ENCODE measurements at places on chromosomes 4 and X.

GRCh38 chrX:109716431-109717028 is 16.5 kb downstream of the ACSL4 start:
- DNase-seq, result peak; percentile 31

- DNase-seq, result no peak
Observed at GRCh38 chrX:72097098-72097497, 34.6 kb downstream of the RTL5 start.

DNA sequence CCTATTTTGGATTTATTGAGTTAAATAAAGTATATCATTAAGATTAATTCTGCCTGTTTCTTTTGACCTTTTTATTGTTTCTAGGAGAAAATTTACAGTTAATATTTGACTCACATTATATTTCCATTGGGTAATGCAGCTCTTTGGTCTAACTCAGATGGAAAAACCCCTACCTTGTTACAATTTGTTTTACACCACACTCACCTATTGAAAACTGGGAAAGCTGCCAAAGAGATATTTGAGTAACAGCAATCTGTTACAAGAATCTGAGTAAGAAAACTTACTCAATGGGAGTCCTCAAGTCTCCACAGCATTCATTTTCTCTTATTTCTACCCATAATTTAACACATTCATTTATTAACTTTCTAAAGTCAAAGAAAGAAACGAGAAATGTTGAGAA is 108.0 kb upstream of the TLL1 start:
- DNase-seq, result no peak

DNA sequence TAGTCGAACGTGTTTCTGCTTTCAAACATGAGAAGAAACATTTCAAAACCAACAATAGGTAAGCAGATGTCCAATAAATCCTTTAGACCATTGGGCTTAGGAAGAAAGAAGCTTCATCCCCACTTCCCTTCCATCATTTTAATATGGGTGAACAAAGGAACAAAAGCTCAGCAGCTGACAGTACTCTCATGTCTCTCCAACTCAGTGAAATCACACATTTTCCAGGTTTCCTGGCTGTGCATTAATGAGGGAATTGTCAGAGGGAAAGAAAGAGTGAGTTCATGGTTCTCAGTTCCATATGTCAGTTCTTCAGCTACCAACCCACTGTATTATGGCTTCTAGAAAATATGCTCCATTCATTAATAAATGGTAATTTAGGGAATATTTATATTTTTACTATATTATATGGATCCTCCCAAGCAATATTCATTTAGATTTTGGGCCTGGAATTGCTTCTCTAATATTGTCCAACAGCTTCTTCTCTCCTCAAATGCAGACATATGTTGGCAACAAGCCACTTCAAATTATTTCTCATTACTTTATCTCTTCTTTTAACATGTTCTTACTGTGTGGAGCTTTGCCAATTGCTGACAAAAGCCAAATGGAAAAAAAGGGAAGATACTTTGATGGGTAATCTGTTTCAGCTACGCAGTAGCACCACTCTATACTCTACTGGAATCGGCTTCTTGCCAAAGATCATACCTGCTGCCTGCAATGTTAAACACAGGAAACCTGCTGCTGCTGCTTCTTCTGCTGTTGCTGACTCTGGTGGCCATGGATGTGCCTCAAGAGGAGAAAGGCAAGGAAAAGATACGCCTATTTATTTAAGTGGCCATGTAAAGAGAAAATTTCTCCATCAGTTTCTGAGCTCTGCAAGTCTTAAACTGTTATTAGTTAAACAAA is 1757.6 kb downstream of the ARAP2 start:
- DNase-seq, result no peak

GRCh38 chrX:12548341-12548740 is 242.9 kb upstream of the PRPS2 start:
- DNase-seq, result no peak

GRCh38 chr4:152255437-152255836 is 280.5 kb downstream of the FBXW7 start:
- peak; percentile 32 for DNase-seq

DNA sequence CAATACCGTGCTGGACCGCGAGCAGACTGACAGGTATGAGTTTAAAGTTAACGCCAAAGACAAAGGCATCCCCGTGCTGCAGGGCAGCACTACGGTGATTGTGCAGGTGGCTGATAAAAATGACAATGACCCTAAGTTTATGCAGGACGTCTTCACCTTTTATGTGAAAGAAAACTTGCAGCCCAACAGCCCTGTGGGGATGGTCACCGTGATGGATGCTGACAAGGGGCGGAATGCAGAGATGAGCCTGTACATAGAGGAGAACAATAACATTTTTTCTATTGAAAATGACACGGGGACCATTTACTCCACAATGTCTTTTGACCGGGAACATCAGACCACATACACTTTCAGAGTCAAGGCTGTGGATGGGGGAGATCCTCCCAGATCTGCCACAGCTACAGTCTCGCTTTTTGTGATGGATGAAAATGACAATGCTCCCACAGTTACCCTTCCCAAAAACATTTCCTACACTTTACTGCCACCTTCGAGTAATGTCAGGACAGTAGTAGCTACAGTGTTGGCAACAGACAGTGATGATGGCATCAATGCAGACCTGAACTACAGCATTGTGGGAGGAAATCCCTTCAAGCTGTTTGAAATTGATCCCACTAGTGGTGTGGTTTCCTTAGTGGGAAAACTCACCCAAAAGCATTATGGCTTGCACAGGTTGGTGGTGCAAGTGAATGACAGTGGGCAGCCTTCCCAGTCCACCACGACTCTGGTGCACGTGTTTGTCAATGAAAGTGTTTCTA is 3.2 kb downstream of the PCDH7 start:
- no peak for DNase-seq

- no peak for DNase-seq
Observed at GRCh38 chr4:143502231-143502630, 11.3 kb upstream of the SMARCA5 start.

- DNase-seq, result no peak
Observed at GRCh38 chrX:155662282-155662681, 49.5 kb upstream of the TMLHE start.

DNA sequence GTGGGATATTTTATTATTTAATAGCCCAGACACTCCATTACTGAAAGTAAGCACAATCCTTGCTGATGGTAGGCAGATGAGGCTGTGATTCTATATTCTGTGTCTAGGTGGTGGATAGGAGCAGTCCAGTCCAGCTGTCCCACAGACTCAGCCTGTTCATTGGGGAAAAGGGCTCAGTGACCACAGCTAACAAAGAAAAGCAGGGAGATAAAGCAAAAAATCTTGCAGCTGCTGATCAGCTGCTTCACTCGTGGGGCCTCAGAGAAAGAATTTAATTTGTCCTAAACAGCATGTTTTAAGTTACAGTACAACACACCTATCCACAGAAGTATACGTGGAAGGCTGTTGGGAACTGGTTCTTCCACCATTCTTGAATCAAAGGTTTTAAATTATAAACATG is 40.7 kb upstream of the ANK2 start:
- DNase-seq, result no peak

DNA sequence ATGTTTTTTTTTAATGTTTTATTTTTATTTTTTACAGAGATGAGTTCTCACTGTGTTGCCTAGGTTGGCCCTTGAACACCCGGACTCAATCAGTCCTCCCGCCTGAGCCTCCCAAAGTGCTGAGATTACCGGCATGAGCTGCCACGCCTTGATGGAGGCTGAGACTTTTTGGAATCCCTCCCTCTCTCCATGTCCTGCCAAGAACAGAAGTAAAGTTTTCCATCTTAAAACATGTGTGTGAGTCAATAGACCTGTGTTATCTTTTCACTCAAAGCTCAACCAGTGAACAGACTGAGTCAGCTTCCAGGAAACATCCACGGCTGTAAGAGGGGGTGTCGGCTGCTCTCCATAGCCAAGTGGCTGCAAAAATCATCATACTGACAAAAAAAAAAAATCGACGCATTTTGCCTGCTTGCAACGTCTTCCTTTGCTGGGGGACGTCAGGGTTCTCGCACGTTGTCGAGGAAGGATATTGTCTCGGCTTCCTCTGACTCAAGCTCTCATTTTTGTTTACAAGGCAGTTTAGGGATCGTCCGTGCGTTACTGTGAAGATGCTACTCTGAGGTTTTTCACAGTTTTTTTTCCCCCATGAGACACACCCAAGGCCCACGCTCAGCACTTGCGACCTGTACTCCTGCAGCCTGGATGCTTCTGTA is 10.0 kb upstream of the ASMTL start:
- DNase-seq, result peak; percentile 42

DNA sequence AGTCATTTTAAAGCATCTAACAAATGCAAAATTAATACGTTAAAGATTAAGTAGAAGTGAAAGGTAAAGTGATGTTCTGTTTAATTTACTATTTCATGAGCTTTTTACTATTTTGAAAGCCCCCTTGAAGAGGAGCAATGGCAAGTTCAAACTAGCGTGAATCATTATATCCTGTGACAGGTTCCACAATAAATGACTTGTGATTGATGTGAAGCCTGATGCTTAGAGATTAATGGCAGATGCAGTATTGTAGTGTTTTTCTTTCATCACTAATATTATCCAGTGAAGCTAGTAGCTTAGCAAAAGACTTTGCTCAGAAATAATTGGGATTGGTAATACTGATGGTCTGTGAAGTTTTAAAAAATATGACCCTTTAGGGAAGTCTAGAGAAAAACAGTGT is 57.3 kb downstream of the STOX2 start:
- no peak for DNase-seq

- DNase-seq, result peak; percentile 27
Observed at GRCh38 chrX:8845060-8845459, 43.9 kb upstream of the FAM9A start.

GRCh38 chrX:130260316-130260715 is 8.4 kb downstream of the ZNF280C start:
- DNase-seq, result no peak

- peak; percentile 1 for DNase-seq
Observed at GRCh38 chrX:149871940-149872339, 9.0 kb upstream of the MAGEA8 start.

- DNase-seq, result no peak
Observed at GRCh38 chrX:153029162-153029561, 27.1 kb upstream of the PNMA3 start.

All from fibroblast of skin of scalp (primary cell).